AG10803 (cell line): ENCODE measurements at places on chromosomes 11 and 22.

DNA sequence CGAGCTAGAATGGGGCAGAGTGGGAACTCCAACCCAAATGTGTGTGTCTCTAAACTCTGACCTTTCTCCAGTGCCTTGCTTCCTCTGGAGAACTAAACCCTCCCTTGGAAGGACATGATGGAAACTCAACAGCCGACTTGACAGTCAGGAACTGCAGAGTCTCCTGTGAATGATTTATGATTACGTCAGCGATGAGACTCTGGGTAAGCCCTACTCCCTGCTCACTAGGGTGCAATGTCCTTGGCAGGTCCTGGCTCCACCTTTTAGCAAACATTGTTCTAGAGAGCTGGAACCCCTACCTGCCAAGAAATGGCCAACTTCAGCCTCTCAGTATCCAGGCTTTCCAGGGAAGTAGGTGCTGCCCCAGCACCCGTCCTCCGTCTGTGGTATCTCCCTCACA, 96.1 kb upstream of the CD82 start:
- no peak for DNase-seq

GRCh38 chr11:45082744-45083543, 63.5 kb upstream of the PRDM11 start:
- DNase-seq: no peak

DNA sequence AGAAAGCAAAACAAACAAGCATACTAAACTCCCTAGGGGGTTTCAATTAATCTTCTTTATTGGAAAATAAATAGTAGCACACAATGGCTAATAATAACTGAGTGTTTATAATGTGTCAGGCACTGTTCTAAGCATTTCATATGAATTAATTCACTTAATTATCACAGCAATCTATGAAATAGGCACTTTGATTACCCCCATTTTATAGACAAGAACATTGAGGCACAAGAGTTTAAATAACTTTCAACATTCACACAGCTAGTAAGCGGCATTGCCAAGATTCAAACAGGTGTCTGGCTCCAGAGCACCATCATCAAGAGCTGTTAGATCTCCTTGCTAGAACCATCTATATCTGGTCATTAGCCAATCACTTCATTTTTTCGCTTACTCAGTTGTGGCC, 43.1 kb downstream of the PRCP start:
- no peak for DNase-seq

GRCh38 chr11:133388975-133389568, 143.2 kb downstream of the OPCML start:
- no peak for DNase-seq

DNA sequence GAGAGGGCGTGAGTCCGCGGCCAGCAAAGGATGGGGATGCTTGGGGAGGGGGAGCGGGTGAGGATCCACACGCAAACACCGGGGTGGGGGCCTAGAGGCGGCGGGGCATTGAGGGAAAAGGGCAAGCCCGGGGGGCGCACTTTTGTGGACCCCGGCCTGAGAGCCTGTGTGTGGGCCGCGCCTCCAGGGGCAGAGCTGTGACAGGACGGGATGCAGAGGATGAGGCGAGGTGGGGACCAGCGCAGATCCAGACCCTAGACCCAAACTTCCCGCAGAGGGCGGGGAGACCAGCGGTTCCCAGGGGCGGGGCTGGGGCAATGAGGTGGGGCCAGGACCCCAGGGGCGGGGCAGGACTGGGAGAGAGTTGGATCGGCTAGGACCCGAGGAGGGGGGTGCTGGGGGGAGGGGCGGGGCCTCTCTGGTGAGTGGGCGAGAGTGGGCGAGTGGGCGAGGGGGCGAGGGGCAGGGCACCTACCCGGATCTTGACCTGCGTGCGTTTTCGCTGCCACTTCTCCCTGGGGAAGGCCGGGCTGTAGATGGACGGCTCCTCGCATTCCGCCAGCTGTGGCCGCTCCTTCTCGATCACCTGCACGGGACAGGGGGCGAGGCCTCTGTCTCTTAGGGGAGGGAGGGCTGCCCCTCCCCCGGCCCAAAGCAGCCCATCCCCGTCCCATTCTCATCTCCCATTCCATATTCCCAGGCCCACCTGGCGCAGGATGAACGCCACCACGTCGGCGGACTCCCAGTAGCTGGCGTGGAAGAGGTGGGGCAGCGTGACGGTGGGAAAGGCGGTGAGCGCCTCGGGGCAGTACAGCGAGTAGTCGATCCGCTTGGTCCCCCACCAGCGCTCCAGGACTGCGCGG, 10.6 kb downstream of the PITPNM1 start:
- no peak for DNase-seq

GRCh38 chr22:17638182-17638431, 450 bp upstream of the BCL2L13 start:
- DNase-seq: peak; percentile 72
